ENCODE measurements at places on chromosomes 12 and 14. TPM values are rescaled to one million over a fixed set of nuclear protein-coding genes. Genes with fewer than 3 reads are reported as not detected.

- DNase-seq, result no peak
Measured at GRCh38 chr12:27303139-27304111, 29.2 kb upstream of the BMAL2 start.

GRCh38 chr12:51911307-51911706, 4.0 kb downstream of the ACVRL1 start:
- DNase-seq, result no peak

The MYRFL gene
- polyA plus RNA-seq, result 0.08 TPM

- no peak for DNase-seq
Measured at GRCh38 chr12:93407054-93407962, 29.6 kb downstream of the NUDT4 start.

DNA sequence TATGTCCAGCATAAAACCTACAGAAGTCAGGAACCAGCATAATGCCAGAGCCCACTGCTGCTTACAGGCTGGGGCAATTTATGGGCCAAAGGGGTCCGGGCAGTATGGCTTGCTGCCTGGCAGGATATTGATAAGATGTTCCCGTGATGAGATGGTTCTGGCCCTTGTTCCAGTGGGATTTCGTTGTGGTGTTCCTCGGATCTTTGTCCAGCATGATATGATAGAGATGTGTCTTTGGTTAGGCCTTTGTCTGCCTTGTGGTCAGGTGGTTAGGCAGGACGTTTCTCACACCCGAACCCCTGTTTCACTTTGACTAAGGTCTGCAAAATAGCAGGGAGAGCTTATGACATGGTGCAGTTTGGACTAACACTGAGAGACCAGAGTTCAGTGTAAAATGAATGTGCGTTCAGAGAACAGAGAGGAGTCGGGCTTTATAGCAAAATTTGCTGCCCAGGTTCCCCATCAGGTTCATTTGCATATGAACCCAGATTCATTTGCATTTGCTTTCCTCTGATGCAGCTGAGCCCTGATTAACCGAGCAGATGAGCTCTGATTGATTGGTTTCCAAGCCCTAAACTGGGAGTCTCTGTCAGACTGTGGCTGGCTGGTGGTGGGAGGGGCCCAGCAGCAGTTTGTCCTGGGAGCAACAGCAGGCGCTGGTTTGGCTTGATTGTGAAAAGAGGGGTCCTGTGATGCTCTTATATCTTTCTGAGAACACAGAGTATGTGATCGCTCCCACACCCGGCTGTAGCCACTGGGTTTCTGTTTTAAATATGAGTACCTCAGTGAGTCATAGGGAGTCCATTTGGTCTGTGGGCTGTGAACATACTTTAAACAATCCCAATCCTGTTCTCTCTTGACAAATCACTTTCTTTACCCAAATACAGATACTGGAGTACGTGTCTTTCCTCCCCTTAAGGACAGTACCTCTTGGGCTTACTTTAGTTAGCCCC, 156.3 kb upstream of the PZP start:
- DNase-seq, result no peak

The NOVA1 gene
- polyA plus RNA-seq, result 0.76 TPM

DNA sequence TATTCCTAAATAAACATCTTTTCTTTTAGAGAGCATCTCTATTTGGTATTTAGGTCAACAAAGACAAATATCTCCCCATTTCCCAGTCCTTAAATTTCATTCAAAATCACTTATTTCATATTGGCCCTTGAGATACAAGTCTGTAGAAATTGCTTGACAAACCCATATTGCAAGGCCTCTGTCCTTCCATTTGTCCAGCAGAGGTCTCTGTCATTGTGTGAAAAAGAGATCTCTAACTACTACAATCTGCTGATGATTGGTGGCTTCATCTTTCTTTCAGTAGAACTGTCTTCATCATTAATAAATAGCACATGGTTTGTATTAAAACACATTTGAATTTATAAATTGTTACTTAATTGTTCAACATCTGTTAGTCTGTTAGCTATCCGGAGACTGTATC, 252.6 kb downstream of the ACSS3 start:
- no peak for DNase-seq

The CBLN3 gene
- 0.38 TPM for polyA plus RNA-seq

The RAD51B gene
- polyA plus RNA-seq, result 0.60 TPM

The SYT10 gene
- polyA plus RNA-seq, result not detected

- DNase-seq, result no peak
Measured at GRCh38 chr14:67581643-67582042, 18.4 kb downstream of the PIGH start.

DNA sequence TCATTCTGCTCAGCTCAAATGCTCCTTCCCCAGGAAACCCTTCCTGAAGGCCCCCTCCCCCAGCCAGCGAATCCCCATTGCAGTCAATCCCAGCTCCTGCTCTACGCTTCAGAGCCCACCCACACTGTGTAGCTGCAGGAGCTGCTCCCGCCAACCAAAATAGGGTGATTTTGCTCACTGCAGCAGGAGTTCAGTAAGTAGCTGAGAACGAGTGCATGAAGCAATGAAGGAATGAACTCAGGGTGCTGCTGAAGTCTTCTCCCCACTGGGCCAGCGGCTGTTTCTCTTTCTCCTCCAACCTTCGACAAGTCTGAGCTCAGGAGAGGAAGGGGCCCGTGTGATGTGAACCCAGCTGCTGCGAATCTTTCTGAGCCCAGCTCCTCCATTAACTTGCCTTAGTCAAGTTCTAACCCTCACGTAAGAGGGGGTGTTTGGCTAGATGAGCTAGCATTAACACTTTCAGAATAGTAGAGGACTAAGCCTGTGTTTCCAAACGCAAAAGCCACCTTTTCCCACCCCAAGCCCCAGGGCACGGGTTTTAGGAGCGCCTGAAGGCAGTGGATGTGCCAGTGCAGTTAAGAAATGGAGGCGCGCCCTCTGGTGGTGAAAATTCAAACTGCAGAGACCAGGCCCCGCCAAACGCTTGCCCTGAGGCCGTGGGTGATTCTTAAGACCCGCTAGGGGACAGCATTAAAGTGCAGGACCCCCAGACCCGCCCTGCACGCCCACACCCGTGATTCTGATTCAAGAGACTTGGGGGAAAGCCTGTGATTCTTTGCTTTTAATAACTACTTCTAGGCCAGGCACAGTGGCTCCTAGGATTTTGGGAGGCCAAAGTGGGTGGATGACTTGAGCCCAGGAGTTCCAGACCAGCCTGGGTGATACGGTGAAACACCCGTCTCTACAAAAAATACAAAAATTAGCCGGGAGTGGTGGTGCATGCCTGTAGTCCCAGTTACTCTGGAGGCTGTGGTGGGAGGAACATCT, 11.9 kb upstream of the SERPINA4 start:
- DNase-seq, result peak; percentile 62

DNA sequence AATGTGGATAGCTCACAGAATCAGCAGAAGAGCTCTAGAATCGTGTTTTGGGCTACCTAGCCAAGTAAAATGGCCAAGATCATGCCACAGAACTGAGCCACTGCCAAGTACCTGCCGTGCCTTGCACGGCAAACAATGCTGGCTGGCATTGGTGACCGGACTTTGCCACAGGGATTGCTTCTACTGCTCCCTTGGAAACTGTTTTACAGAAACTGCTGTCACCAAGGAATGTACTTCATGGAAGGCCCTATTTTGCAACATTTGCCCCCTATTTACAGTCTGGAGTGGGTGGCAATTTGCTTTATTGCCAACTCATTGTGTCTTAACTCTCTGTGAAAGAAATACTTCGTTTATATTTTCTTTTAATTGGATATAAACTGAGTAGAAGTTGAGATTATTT, 49.0 kb downstream of the BORCS5 start:
- DNase-seq, result no peak

DNA sequence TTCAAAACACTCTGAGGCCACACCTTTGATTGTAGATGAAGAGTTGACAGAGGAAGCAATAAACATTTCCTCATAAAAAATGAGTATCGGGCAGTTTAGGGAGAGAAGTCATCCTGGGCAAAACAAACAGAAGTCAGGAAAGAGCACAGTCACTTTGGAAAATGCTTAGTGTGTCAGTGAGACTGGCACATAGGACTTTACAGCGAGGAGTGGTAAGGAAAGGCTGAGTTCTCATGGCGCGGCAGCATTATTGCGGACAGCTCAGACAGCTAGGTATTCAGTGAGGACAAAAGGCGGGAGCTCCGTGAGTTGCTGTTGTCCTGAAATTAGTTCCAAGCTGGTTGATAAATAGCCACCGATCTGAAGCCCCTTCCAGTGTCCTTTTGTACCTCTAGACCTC, 229.9 kb downstream of the SNAPC1 start:
- no peak for DNase-seq

The LRTM2 gene
- not detected for polyA plus RNA-seq

- no peak for DNase-seq
Measured at GRCh38 chr14:64729386-64730060, 25.3 kb downstream of the PLEKHG3 start.

DNA sequence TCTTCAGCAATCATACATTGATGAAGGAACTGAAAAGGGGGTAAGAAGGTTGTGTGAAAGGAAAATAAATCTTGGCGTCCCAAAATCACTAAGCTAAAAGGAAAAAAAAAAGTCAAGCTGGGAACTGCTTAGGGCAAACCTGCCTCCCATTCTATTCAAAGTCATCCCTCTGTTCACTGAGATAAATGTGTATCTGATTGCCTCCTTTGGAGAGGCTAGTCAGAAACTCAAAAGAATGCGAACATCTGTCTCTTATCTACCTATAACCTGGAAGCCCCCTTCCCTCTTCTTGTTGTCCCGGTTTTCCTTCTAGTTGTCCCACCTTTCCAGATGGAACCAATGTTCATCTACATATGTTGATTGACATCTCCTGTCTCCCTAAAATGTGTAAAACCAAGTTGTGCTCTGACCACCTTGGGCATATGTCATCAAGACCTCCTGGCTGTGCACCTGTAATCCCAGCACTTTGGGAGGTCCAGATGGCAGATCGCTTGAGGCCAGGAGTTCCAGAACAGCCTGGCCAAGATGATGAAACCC, 53.1 kb downstream of the RESF1 start:
- DNase-seq, result no peak

DNA sequence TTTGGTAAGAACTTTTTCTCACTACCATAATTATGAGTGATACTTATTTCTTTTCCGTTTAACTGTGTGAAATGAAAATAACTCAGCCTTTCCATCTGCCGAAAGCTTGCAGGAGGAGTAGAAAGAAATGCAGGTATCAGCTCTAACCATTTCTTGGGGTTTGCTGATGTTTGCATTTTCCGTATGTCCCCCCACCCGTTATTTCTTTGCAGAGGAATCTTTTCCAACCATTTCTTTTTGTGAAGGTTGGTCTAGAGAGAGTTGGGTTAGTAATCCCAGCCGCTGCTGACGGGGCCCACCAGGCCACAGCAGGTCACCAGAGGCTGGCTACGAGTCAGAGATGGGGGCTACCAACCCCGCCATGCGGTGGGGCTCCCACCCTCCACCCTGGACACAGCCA, 7.0 kb upstream of the PIWIL1 start:
- no peak for DNase-seq

- DNase-seq, result no peak
Measured at GRCh38 chr12:26044592-26044991, 80.2 kb downstream of the BHLHE41 start.

GRCh38 chr12:47207340-47207717, 127.6 kb upstream of the AMIGO2 start:
- no peak for DNase-seq

DNA sequence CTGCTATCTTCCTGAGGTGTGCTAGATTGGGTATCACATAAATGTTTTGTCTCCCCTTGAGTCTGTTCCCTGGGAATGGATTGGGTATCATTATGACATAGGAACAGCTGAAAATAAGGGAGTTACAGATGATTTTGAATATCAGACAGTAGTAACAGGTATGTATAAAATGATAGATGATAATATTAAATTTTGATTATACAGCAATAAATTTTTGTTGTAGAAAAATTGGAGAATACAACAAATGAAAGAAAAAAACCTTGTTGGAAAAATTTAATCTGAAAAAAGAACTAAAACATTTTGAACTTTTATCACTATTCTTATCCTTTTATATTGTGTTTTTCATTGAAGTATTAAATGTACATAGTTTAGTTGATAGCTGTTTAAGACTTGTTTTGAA, 43.2 kb downstream of the FBXO34 start:
- DNase-seq, result no peak

- no peak for DNase-seq
Measured at GRCh38 chr14:65421201-65421981, 8.9 kb downstream of the FUT8 start.

- peak; percentile 56 for DNase-seq
Measured at GRCh38 chr12:113048716-113049127, 7.8 kb upstream of the DTX1 start.

DNA sequence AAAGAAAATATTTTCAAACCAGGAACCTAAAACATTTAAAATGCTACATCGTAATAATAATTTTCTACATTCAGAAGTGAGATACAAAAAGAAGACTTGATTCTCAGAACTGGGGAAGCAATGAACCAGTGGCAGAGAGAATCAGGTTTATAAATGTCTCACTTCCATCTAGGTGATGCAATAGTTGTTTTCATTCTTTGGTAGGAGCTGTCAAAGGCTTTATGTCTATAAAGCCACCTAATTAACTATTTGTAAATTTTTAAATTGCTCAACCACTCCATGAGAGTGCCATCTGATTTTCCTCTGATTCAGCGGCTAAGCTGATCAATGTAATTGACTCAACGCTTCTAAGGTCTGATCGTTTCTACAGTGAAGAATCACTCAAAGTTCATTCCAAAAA, 66.1 kb downstream of the ARMH4 start:
- no peak for DNase-seq

GRCh38 chr12:19970821-19971220, 397.5 kb upstream of the PDE3A start:
- no peak for DNase-seq

DNA sequence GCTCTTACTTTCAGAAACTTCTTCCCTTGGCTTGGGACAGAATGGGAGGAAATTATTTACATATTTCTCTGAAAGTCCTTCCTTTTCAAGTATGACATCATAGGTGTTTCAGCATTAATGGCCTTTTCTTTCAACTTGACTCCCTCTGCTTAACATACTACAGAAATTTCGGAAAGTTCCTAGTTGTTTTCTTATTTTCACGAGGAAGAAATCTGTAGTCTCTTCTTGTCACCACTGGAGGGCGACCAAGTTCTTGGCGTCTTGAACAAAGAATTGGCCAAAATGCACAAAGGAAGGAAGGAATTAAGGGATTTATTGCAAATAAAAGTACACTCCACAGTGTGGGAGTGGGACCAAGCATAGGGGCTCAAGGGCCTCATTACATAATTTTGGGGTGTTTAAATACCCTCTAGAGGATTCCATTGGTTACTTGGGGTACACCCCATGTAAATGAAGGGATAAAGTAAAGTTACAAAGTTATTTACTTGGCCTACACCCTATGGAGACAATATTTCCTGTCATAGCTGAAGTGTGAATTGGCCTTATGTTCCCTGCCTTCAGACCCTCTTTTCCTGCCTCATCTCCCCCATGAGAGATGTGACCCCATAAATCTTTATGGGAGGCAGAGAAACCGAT, 70.4 kb downstream of the RPL10L start:
- DNase-seq, result no peak

The KMT2D gene
- polyA plus RNA-seq, result 10.8 TPM

The CD27 gene
- polyA plus RNA-seq, result 0.10 TPM

GRCh38 chr12:14892726-14893505, 7.3 kb upstream of the MGP start:
- DNase-seq, result peak; percentile 40

All from psoas muscle (tissue), 8 donors.